Stimulated activated CD8-positive, alpha-beta memory T cell treated with anti-CD3 and anti-CD28 coated beads, Interleukin-12 subunit alpha, Interleukin-12 subunit beta, amount 100 ng/mL, for 4 hours (primary cell): ENCODE measurements at places on chromosomes 4 and X.

DNA sequence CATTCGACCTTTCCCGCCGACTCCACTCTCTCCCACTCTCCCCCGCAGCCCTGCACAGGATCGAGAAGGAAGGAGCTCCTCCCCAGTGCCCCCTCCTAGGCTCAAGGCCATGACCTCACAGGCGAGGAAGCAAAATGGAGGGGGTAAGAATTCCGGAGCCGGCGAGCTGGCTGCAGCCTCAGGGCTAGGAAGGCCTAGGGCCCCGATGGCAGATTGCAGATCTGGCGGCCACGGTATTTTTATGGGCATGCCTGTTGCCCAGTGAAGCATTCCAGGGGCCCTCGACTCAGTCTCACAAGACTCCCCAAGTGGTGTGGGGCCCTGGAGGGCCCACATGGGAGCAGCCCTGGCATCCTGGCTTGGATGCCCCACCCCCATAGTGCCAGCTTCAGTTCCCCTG lies 942 bp upstream of the L1CAM start:
- DNase-seq = no peak

- DNase-seq = no peak
These were observed 101.4 kb downstream of the ADRA2C start for GRCh38 chr4:3867403-3868100.

- no peak for DNase-seq
These were observed 89.4 kb downstream of the FMR1NB start for GRCh38 chrX:148070504-148070877.

DNA sequence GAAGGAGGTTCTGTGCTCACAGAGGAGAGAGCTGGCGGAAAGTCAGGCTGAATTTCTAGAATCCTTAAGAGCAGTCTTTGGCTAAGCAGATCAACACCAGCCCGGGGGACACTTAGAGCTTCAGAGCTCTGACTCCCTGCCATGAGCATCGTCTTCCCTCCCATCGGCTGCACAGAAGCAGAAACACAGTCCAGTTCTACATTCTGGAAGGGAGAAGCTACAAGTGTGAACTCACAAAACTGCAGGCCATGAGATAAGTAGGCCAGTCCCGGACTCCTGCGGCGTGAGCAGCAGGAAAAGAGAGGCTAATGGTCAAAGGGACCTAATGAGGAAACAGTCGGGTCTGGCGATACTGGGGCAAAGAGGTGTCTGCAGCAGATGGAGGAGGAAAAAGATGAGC lies 211.5 kb downstream of the DHX15 start:
- DNase-seq = no peak

GRCh38 chrX:77945910-77946545 lies 23.4 kb downstream of the PGAM4 start:
- no peak for DNase-seq

DNA sequence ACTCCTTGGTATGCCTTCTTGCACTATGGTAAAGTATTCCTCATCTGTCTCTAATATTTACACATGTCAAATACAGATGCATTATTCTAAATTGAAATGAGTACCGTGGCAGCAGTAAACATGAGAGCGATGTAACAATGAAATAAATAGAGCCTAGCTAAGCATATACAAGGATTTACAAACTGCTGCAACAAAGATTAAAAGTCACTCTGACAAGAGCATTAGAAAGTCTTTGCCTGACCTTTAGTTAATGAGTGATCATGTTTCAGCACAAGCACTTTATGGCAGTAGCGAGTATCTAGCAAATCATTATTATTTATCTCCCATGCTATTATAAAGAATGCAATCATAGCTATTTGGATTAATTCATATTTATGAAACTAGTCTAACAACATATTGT lies 547.0 kb upstream of the NDST4 start:
- no peak for DNase-seq

DNA sequence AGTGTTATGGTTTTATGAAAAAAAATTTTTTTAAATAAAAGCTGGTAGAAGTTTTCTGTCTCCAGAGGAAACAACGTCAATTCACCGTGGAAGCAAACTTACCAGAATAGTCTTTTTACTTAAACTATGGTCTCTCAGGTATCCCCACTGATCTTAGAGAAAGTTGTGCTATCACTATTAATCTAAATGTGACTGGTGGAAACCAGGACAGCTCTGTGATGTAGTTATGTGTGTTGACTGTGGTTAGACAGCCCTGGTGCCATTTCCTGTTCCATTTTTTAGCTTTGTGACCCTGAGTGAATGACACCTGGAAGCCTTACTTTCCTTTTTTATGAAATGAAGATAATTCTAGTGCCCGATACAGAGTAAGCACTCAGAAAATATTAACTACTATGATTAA lies 111.8 kb upstream of the HUWE1 start:
- no peak for DNase-seq

DNA sequence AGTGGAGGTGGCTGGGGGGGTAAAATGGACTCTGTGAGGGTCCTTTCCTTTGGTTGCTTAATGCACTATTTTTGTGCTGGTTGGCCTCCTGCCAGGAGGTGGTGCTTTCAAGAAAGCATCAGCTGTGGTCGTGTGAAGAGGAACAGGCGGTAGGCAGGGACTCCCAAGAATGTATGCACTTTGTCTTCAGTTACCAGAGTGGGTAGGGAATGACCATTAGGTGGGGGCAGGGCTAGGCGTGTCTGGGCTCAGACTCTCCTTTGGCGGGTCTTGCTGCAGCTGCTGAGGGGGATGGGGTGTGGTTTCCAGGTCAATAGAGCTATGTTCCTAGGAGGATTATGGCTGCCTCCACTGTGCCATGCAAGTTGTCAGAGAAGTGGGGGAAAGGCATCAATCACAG lies 509.0 kb downstream of the PCDH19 start:
- no peak for DNase-seq

- DNase-seq = no peak
These were observed 39.2 kb downstream of the FAM241A start for GRCh38 chr4:112184438-112184837.

GRCh38 chrX:33095079-33095478 lies 116.3 kb downstream of the DMD start:
- no peak for DNase-seq

DNA sequence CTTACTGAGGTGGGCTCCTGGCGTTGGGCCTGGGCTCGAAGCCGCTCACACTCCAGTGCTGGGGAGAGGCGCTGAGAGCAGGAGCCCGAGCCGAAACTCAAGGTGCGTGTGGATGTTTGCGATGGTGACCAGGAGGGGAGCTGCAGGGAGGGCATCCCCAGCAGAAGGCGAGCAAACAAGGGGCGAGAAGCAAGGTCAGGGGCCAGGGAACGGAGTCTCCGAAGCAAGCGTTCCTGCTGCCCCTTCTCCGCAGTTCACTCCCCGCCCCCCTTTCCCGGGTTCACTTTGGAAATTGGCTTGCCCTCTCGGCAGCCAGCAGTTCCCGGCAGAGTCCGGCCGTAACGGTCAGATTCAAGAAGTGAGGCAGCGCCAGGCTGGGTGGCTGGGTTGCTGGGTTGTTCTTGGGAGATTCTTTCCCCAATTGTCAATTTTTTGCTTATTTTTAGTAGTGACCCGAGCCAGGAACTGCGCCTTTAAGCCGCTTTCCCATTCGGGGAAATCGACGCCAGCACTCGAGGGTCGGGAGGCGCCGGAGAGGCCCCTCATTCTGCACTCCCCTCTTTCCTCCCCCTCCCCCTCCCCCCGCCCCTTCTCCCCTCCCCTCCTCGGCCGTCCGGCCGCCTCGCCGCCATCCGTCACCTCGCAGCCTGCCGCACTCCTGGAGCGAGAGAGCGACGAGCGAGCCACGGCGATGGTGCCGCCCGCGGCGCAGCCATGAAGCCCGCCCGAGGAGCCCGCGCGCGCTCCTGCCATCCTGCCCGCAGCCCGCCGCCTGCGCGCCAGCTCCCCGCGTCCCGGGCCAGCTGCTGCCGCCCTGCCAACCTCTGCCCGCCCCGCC lies at the start of gene FRMPD3:
Gene FRMPD3, plus strand, starts transcription at position 655 of the 838 bp plus-strand sequence. CDS start 76,937 bp downstream, outside the sequence.
- DNase-seq = no peak

DNA sequence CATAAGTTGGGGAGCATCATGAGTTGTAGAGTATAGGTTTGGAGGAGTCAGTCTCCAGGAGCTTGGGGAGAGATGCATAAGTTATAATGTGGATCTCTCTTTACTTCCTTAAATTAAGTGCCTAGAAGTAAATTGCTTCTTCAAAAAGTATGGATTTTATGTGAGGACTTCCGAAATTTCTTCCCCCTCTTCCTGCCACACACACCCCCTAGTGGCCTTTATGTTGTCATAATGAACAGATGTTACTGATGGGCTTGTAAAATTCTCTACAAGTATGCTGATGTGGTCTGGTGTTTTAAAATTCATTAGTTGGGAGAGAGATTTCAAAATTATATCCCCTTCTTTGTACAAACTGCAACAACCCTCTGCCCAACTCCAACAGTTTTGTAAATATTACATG lies 2.3 kb upstream of the METTL14 start:
- DNase-seq = no peak

DNA sequence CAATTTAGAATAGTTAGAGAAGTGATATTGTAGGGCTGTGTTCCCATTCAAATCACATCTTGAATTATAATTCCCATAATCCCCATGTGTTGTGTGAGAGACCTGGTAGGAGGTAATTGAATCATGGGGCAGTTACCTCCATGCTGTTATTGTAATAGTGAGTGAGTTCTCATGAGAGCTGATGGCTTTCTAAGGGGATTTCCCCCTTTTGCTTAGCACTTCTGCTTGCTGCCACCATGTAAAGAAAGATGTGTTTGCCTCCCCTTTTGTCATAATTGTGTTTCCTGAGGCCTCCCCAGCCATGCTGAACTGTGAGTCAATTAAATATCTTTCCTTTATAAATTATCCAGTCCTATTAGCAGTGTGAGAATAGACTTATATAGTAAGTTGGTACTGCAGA lies 53.2 kb downstream of the LPAR4 start:
- no peak for DNase-seq

DNA sequence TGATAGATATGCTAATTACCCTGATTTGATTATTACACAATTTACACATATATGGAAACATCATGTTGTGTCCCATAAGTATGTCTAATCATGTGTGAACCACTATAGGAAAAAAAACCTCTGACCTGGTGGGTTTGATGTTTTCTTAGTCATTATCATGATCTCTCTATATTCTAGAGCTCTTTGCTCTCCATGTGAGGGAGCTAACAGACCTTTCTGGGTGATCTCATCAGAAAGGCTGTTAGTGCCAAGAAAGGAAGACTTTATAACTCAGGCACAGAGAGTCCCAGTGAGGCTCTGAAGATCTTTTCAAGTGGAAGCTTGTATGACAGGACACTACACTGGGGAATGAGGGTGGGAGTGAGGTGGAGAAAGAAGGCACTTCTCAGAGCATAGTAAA lies 527.7 kb upstream of the MAGEB2 start:
- DNase-seq = no peak

- DNase-seq = no peak
These were observed 20.1 kb downstream of the ACSL1 start for GRCh38 chr4:184805462-184806228.

DNA sequence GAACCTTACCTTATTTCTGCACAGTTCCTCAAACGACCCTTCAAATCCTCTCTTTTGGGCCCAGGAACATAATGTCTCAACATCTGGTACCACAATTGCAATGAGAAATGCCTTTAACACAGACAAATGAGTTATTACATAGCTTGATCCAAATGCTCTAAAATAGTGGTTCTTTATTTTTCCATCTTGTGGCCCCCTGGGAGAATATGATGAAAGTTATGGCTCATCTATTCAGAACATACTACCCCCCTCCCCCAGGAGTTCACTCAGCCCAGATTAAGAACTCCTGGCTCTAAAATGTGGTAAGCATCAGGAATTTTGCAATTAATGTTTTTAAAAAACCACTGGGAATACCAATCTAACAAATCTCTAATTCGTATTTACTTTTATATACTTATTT lies 23.9 kb upstream of the CENPU start:
- DNase-seq = no peak

- DNase-seq = no peak
These were observed 96.4 kb upstream of the HS3ST1 start for GRCh38 chr4:11525085-11525484.
